NB4 (cell line): ENCODE measurements at places on chromosomes 6 and 20.

DNA sequence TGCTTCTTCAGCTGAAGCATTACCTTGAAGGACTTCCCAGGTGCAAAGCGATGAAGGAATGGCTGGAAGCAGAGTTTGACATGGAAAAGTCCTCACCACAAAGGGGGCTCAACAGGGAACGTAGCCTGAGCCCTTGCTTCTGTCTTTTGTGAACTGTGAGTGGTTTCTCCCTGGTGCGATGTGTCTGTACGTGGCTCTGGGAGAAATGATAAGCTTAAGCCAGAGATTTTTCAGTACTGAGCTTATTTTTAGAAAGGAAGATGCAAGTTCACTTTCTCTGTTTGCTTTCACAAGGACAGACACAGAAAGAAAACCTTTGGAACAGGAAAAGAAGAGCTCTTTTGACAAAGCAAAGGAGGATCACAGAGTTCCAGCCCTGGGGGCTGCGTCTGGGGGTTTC, 79.4 kb downstream of the DACT2 start:
- DNase-seq = no peak

DNA sequence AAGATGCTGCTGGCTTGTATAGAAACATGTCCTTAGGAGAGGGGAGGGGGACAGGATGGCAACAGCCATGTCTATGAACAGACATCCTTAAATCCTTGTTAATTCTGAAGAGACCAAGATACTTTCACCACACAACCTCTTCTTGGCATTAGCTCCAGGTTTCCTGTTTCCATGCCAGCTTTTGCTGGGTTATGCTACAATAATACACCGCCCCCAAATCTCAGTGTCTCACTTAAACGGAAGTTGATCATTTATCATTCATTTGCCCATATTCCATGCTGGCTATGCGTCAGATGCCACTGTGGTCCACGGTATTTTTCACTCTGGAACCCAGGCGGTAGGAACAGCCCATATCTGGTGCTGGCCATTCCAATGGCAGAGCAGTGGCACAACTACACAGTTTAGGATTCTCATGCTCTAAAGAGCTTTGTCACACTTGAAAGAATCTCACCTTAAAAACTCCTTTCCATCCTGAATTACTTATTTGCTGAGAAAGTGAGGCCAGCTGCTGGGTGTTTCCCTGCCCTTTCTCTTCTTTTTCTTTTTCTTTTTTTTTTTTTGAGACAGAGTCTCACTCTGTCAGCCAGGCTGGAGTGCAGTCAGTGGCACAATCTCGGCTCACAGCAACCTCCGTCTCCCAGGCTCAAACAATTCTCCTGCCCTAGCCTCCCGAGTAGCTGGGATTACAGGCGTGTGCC, 3.7 kb upstream of the RNASET2 start:
- no peak for DNase-seq

DNA sequence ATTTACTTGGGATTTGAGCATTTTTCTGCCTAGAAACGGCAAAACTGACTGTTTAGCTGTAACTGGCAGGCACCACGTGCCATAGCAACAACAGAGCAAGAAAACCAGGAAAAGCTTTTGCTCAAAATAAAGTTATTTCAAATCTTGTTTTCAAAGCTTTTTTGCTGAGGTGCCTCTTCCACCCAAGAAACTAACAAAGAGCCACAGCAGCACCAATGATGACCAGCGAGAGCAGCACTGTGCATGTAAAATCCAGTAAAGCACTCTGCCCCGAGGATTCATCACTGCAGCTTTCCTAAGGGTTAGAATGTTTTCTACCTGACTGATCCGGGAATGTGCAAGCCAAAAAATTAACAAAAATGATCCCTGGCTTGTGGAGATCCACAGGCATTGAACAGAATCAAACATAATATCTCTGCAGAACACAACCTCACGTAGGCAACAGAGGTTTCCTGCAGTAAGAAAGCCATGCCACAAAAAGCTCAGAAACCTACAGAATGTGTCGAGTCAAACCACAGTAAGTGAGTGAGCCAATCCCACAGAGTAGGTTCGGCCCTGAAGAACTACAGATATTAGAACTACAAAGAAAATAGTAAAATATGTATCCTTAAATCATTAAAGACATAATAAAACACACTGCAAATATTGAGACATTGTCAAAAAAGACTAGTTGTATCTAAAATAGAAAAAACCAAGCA, 7.4 kb upstream of the ULBP3 start:
- no peak for DNase-seq

DNA sequence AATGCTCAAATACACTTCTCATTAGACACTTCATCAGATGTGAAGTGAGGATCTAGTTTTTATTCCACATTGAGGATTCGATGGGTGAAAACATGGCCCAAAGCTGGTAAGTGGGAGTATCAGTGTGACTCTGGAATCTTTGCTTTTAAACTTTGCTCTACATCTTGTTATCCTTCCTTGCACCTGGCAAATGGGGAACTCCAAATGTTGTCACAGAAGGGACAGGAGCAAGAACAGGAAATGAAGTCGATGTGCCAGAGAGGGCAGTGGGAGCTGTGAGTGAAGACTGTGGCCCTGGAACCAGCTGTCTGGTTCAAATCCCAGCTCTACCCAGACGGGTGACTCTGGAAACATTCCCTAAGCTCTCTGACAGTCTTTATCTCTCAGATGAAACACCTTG, 86.7 kb upstream of the AGPAT4 start:
- DNase-seq = no peak

GRCh38 chr6:39309942-39310531, 4.2 kb downstream of the KCNK17 start:
- peak; percentile 79 for DNase-seq

GRCh38 chr6:2852514-2852855, 10.8 kb upstream of the SERPINB1 start:
- no peak for DNase-seq

- no peak for DNase-seq
Measured at GRCh38 chr6:167485186-167485978, 160.5 kb downstream of the TTLL2 start.

- DNase-seq = no peak
Measured at GRCh38 chr20:34979366-34980153, 23.9 kb downstream of the MYH7B start.

DNA sequence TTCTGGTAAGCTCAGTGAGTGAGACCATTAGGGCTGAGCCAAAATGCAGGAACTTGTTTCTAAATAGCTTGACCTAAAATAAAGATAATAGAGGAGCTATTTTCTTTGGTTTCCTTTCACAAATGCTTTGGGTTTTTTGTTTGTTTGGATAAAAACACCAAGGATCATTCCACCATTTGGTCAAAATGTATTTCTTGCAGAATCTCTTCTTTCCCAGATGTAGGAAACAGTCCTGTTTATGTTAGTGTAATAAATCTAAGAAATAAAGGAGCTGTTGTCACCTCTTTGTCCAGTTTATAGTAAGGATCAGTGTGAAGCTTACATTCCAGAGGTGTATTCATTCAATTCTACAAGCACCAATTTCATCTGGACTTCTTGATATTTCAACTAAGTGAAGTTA, 297.8 kb downstream of the GJA1 start:
- DNase-seq = no peak
